Activated T-helper 17 cell treated with anti-CD3 and anti-CD28 coated beads, Interleukin-2, amount 50 U/mL, for 72 hours (primary cell): ENCODE measurements at places on chromosomes 3 and 15. TPM values are rescaled to one million over a fixed set of nuclear protein-coding genes. Genes with fewer than 3 reads are reported as not detected.
A peak's percentile ranks its signal among the peaks of the same experiment; 100 is the strongest.

DNA sequence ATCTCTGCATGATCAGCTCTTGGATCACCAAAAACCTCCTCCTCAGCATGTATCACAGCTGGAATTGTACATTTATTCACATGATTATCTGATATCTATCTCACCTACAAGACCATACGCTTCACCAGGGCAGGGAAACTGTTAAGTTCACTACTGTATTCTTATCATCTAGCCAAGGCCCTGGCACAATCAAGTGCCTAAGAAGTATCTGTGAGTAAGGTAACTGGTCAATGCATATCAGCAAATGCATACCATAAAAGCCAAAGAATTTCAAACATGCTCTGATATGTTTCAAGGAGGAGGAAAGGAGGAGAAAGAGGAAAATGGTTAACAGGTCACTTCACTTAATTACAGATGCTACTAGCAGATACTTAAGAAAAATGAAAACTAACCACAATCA lies 158.4 kb downstream of the LIPC start:
- no peak for ATAC-seq

Gene OPA1
- total RNA-seq = 98.5 TPM

- no peak for ATAC-seq
Measured at GRCh38 chr3:51708216-51708845, 1.5 kb downstream of the GRM2 start.

- no peak for ATAC-seq
Measured at GRCh38 chr3:100004931-100005330, 109.4 kb downstream of the FILIP1L start.

GRCh38 chr15:32646291-32646690 lies 4.8 kb downstream of the SCG5 start:
- ATAC-seq = no peak

DNA sequence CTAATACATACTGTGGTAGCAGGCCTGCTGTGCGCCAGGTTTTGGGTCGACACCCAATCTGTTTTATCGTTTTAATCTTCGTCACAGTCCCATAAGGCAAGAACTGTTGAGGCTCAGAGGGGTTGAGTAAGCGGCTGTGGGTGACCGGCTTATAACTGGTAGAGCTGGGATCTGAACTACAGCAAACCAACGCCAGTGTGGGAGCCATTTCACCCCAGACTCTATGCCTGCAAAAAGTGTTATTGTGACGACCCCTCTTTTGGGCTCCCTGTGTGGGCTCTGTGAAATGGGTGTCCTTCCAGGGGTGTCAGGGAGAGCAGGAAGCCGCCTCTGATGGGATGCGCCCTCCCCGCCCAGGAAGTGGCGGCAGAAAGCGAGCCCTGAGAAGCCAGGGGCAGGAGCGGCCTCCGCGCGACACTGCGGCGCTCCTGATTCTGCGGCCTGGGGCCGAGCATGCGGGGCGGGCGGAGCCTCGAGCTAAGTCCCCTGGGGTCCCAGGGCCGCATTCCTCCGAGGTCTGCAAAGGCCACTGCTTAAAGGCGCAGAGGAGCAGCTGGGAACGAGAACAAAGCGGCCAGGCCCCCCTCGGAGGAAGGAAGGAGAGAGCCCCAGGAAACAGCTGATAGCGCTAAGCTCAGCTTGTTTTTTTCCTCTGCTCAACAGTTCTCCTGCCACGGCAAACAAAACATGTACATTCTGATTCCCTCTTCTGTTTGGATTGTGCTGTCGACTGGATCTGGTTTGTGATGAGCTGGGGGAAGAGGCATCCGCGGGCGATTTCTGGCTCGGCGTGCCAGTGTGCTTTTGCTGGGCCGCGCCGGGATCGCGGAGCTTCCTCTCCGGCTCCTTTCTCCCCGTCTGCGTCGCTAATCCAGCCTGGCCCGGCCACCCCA lies 33.9 kb downstream of the GRK7 start:
- ATAC-seq = peak; percentile 57

DNA sequence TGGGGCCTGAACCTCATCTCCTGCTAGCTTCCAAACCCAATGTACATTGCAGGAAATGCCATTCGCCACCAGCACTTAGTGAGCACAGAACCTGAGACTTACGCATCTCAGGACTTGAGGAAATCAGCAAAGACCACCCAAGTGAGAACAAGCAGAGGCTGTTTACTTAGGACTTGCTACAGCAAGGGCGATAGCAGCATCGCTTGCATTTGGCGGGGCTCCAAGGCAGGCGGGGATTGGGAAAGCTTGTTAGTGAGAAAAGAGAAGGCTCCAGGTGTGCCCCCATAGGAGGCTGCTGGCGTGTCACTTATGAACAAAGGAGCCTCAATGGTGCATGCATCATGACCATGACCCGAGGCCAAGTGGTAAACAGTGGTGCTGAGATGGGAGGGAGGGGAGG lies 19.7 kb downstream of the SLC6A20 start:
- no peak for ATAC-seq

DNA sequence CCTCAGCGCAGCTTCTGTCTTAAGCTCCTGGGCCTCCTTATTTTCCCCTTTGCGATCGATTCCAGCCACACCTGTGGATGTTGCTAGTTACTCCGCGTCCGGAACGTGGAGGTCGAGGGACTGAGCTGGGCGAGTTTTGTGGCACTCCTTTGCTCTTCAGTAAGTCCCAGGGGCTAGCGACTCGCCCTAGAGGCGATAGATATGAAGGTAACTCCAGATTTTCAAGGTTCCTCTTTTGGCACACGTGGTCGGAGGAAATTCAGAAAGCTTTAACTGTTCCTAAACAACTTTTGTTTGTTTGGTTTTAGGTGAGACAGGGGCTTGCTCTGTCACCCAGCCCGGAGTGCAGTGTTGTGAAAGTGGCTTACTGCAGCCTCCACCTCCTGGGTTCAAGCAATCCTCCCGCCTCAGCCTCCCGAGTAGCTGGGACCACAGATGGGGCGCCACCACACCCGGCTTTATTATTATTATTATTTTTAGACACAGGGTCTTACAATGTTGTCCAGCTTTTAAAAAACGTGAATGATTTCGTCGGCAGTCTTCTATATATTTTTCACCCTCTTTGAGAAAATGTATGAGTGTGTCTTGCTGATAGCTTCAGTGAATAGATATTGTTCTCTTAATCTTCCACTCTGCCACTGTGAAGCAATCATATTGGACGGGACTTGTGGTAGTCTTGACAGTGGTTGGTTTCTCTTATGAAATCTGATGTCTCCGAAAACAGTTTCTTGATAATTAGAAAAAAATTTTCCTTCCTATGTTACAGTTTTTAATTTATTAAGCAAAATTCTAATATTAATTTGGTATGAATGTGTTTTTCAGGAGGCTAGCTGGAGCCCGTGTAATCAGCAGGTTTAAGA lies 785 bp downstream of the MFSD1 start:
- peak; percentile 13 for ATAC-seq

DNA sequence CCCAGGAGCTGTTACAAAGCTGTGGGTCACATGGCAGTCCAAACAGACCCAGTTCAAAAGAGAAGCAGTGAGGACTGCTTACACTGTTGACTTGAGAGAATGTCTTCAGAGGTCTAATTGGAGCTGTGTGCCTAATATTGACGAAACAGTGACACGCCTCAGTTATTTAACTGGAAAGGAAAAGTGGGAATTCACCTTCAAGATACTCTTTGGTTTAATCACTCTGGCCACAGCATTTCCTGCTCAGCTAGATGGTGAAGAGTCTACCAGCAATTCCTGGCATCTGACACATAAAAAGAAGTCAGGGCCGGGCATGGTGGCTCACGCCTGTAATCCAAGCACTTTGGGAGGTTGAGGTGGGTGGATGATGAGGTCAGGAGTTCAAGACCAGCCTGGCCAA lies 326.4 kb downstream of the SV2B start:
- ATAC-seq = peak; percentile 92

DNA sequence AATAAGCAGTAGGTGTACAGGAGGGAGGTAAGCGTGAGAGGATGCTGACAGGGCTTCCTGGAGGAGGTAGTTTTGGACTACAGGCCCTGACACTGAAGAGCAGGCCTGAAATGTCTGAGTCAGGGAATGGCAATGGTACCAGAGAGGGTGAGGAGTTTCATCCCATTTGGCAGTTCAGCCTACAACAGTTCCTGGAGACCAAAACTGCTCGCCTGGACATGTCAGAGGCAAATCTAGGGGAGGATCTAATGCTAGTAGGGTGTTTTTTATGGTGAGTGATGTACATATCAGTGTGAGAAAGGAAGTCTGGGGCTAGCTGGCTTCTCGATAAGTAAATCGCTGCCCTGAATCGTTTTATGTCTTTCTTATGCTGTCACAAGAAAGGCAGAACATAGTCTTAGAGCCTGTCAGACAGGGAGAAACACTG lies 13.8 kb upstream of the TNFSF10 start:
- peak; percentile 71 for ATAC-seq

GRCh38 chr3:120022729-120023128 lies 71.5 kb downstream of the GSK3B start:
- ATAC-seq = no peak

GRCh38 chr15:42024303-42024702 lies 3.5 kb upstream of the PLA2G4E start:
- ATAC-seq = no peak

- ATAC-seq = no peak
Measured at GRCh38 chr15:77659350-77660321, 26.9 kb upstream of the LINGO1 start.

- no peak for ATAC-seq
Measured at GRCh38 chr3:51985063-51985462, 1.7 kb downstream of the ACY1 start.

DNA sequence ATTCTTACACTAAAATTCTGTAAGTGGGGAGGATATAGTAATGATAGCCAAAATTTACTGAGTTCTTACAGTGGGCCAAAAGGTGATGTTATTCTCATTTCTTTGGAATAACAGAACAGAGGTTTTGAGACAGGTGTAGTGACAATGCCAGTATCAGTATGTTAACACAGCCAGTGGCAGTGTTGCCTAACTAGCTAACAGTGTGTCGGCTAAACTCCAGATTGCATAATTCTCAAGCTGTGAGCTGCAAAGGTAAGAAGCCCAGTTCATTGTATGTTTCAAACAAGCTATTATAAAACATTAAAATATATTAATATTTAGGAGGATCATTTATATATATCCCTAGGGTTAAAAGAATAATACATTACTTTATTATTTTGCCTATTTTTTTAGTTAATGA lies 920 bp downstream of the SLC15A2 start:
- no peak for ATAC-seq

DNA sequence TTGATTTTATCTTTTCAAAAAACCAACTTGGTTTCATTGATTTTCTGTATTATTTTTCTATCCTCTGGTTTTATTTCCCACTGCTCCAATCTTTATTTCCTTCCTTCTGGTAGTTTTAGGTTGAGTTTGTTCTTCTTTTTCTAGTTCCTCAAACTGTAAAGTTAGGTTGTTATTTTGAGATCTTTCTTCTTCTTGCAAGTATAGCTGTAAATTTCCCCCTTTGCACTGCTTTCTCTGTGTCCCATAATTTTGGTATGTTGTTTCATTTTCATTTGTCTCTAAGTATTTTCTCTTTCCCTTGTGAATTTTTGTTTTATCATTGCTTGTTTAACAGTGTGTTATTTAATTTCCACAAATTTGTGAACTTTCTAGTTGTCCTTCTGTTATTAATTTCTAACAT lies 120.0 kb downstream of the PLD1 start:
- ATAC-seq = no peak

Gene OSTN
- not detected for total RNA-seq

Gene CCK
- total RNA-seq = not detected

GRCh38 chr15:44029940-44030568 lies 165.0 kb downstream of the FRMD5 start:
- peak; percentile 40 for ATAC-seq

GRCh38 chr3:22594990-22595389 lies 608.1 kb upstream of the UBE2E2 start:
- ATAC-seq = no peak

- peak; percentile 41 for ATAC-seq
Measured at GRCh38 chr3:107911337-107912000, 179.4 kb downstream of the CD47 start.

Gene RAB6B
- 0.19 TPM for total RNA-seq

- no peak for ATAC-seq
Measured at GRCh38 chr15:70530906-70531305, 232.5 kb downstream of the UACA start.

DNA sequence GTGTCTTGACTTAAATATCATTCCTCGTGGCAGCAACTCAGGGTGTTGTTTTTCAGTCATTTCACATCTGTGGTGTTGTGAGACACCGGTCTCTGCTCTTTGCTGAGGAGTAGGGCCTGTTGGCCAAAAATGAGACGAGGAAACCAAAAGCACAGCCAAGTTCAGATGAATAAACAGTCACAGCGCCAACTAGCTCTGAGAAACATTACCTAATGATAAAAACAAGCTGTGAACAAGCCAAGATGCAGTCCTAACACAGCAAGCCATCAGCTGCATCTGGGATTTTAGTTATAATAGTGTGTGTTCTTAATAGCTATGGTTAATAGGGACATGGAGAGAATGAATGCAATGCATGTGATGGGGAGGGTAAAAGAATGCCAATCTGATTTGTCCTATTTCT lies 843.4 kb upstream of the DPPA4 start:
- ATAC-seq = no peak

Gene SLC2A2
- total RNA-seq = not detected

- ATAC-seq = peak; percentile 94
Measured at GRCh38 chr3:65963787-65964677, 74.7 kb downstream of the MAGI1 start.

Gene POTEB2
- not detected for total RNA-seq

DNA sequence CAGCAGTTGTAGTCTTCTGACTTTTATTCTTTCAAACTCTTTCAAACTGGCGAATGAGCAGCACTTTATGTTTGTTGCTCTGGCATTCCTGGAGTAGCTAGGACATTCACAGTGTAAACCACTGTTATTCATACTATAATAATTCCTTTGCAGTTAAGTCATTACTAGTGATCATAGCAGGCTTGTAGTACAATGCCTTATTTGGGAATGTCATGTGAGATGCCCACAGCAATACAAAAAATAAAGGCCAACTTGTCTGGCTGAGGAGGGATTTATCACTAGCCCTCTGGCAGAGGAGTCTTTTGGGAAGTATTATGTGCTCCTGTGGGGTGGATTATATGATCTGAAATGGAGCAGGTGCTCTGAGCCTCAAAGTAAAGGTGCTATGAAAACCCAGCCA lies 197.2 kb downstream of the VGLL3 start:
- no peak for ATAC-seq

Gene GOLGA6A
- not detected for total RNA-seq

DNA sequence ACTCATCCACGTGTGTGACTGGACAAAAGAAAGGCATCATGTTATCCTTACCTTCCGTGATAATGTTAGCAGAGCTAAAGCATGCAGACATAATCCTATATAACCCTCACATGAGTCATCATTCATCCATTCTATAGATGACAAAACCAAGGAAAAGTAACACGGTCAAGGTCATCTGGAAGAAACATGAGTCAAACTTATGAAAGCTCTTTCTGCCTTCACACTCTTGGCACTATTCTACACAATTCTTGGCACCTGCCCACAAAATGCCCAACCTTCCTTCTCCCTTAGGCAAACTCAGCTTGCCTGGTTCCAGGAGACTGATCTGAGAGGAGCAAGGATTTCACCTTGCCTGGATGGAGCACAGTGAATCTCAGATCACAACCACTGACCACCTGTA lies 66.9 kb downstream of the PRICKLE2 start:
- no peak for ATAC-seq

- ATAC-seq = no peak
Measured at GRCh38 chr15:82663186-82663600, 16.0 kb upstream of the CPEB1 start.
